ENCODE measurements at places on chromosomes 11 and 22.

DNA sequence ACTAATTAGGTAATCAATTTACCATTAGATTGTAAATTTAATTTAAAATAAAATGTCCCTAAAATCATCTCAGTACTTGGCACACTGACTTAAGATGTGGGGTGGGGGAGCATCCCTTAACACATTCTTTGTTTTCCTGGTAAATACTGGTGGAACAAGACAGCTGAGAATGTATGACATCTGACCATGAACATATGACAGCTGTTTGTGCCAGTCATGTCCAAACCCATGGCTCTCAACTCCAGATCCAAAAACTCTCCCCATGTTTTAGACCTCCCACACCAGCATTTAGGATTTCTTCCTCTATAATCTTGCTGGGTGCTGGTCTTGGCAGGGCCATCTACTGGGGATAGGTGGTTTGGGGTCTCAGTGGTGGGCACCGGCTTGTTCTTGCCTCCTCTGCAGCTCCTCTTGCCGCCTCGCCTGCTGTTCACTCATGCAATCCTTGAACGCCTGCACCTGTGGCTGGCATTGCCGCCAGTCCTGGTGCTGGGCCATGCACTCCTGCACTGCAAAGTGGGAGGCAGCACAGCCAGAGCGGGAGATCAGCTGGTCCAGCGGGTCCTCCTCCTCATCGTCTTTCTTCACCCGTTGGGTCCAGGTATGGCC is 3.8 kb downstream of the COA4 start:
- no peak for DNase-seq

DNA sequence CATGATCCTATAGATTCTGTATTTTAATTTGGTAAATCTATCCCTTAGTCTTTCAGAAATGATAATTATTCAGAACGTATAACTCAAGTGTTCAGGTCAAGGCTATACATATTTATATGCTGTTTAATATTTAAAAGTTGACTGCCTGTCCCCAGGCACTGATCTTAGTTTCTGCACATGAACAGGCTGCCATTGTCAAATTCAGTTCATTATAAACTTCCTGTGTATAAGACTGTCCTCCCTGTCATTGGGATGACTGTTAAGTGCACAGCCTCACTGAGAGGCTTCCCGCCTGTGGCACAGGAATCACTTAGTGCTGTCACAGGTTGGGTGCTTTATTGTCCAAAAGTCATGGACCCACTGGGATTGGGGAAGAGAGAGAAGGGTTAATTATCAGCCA is 92.1 kb upstream of the TTC12 start:
- DNase-seq, result no peak

GRCh38 chr11:81000334-81000733 is 1559.5 kb upstream of the TENM4 start:
- no peak for DNase-seq

DNA sequence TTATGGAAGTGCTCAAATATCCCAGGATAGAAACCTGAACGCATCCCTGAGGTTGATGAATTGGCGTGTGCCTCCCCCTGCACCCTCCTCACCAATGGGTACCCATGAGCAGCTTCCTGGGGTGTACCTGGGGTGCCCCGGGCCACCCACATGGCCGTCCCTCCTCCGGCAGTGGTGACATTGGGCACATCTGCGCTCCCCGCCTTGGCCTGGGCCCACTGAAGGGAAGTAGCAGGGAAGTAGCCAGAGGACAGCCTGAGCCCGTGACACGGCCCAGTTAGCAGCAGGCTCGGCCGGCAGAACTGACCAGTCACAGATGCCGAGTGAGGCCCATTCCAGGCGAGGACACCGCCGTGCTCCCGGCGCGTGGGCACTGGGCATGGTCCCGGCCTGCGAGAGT is 16.7 kb downstream of the MRPL23 start:
- DNase-seq, result no peak

- DNase-seq, result peak; percentile 26
Observed at GRCh38 chr22:37563153-37564081, 3.1 kb downstream of the CDC42EP1 start.

DNA sequence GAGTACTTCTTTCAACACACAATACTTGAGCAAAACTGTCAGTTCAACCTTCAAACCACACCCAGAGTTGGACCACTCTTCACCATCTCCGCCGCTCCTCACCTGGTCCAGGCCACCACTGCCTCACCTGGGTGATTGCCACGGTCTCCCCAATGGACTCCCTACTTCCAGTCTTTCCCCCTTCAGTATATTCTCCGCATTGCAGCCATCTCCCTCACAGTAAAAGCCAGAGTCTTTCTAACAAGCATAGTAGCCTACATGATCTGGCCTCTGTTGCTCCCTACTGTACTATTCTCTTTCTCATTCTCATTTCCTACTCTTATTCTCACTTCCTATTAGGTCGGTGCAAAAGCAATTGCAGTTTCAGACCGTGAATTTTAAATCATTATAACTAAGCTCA is 28.5 kb downstream of the AASDHPPT start:
- DNase-seq, result no peak

- no peak for DNase-seq
Observed at GRCh38 chr11:93028960-93029522, 59.6 kb downstream of the MTNR1B start.

- no peak for DNase-seq
Observed at GRCh38 chr11:113570906-113571305, 95.7 kb upstream of the DRD2 start.

All from substantia nigra (tissue), 51 donors.